ENCODE measurements at places on chromosomes 16 and 17. TPM values are rescaled to one million over a fixed set of nuclear protein-coding genes. Genes with fewer than 3 reads are reported as not detected.

RFFL gene
- 12.9 TPM for total RNA-seq

IKZF3 gene
- 0.32 TPM for total RNA-seq

TBC1D3 gene
- not detected for total RNA-seq

CHRNE gene
- 1.7 TPM for total RNA-seq

DNA sequence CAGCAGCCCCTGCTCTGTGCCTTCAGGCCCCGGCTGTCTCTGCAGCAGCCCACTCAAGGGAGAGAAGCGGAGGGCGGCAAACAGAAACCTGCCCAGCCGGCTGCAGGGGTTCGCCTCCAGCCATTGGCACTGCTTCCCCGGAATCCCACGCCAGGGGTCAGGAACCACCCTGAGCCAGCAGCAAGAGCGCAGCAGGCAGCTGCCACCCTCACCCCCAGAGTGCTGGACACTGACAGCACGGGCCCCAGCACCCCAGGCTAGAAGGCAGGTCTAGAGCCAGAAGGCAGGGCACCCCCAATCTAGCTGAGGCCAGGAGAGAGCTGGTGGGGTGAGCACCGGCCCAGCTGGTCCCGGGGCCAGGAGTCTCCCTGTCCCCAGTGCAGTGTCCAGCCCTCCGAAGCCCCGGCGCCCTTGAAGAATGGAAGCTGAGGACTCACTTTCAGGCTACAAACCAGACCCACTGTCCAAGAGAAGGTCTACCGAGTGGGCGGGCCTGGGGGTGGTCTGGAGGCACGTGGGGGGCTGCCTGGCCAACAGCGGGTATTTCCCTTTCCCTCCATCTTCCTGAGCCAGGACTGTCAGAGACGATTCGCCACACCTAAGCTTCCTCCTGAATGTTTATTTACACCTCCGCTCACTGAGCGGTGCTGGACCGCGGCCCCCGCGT, 8.4 kb downstream of the UBALD2 start:
- H3K36me3 ChIP-seq = no peaks in the 10 kb centered on the region
- peaks cover 36% of the 10 kb centered on the region for H3K4me1 ChIP-seq
- no peak overlapping the region for H3K4me3 ChIP-seq
- peak; percentile 64 for DNase-seq
- H3K27me3 ChIP-seq = no peaks in the 10 kb centered on the region

GRCh38 chr17:17156107-17156506, 50.0 kb downstream of the PLD6 start:
- no peak for DNase-seq
- no peak overlapping the region for H3K27ac ChIP-seq
- H3K36me3 ChIP-seq = peaks cover 4% of the 10 kb centered on the region
- no peak overlapping the region for H3K4me3 ChIP-seq

- no peaks in the 10 kb centered on the region for H3K27me3 ChIP-seq
- no peaks in the 10 kb centered on the region for H3K36me3 ChIP-seq
- no peak overlapping the region for H3K4me3 ChIP-seq
- no peak for DNase-seq
- H3K27ac ChIP-seq = no peak overlapping the region
Measured at GRCh38 chr17:49779739-49780231, 8.7 kb upstream of the KAT7 start.

GRCh38 chr17:27586203-27586721, 44.7 kb upstream of the LGALS9 start:
- H3K27ac ChIP-seq = no peak overlapping the region
- H3K4me3 ChIP-seq = no peak overlapping the region
- no peaks in the 10 kb centered on the region for H3K4me1 ChIP-seq

DNA sequence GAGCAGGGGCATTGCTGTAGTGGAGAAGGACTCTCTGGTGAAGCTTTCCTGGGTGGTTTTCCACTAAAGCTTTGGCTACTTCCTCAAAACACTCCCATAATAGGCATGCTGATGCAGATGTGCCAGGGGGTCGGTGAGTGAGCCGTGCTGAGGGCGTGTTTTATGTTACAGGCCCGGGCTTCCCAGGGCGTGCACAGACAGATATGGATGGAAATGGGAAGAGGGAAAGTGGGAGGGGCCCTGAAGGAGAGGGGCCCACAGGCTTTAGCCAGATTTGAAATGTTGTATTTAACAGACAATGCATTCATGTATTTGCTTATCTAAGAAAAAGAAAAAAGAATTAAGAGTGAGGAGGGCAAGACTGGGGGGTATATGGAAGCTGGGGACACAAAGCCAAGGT, 56.3 kb downstream of the IL21R start:
- no peak overlapping the region for H3K4me3 ChIP-seq
- no peak for DNase-seq
- no peaks in the 10 kb centered on the region for H3K4me1 ChIP-seq
- no peaks in the 10 kb centered on the region for H3K27me3 ChIP-seq
- no peak overlapping the region for H3K27ac ChIP-seq

Measured in pancreas (tissue), 10 donors.